ENCODE measurements at places on chromosomes 1 and 21.

GRCh38 chr1:234570329-234571120 is 39.5 kb downstream of the IRF2BP2 start:
- DNase-seq, result no peak

GRCh38 chr1:79104617-79105016 is 98.1 kb upstream of the ADGRL4 start:
- DNase-seq, result no peak

DNA sequence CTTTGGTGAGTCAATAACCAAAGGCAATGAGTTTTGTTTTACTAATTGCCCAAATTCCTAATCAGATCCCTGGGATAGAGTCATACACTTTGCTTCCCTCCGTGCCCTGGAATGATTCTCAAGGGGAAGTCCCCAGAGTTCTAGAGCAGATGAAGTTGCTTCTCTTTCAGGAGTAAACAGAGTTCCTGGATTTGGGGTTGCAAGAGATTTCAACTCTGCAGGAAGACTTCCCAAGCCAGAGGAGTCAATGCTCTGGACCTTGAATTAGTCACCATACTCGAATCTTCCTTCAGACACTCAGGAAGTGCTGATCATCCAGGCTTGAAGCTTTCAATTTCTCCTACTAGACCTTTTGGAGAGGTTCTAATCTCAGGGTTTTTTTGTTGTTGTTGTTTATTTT is 39.6 kb downstream of the FCER1A start:
- no peak for DNase-seq

- DNase-seq, result no peak
Measured at GRCh38 chr1:5165762-5166161, 511.4 kb downstream of the AJAP1 start.

DNA sequence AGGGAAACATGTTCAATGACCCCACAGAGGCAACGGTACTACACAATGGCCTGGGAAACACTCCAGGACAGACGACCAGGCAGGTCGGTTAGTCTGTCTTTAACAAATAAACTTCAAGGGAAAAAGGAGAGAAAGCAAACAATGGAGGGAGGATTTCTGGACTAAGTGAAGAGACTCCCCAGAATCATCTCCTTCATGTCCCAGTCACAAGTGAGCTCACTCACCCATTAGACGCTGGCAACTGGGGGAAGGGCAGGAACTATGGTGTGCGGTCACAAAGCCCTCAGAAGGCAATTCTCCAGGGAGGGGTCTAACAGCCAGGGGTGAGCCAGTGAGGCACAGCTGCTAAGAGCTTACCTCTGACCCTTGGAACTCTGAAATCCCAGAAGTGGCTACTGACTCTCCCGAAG is 55.7 kb upstream of the NADK start:
- no peak for DNase-seq

GRCh38 chr1:93844262-93845045 is 34.6 kb downstream of the DNTTIP2 start:
- peak; percentile 72 for DNase-seq

DNA sequence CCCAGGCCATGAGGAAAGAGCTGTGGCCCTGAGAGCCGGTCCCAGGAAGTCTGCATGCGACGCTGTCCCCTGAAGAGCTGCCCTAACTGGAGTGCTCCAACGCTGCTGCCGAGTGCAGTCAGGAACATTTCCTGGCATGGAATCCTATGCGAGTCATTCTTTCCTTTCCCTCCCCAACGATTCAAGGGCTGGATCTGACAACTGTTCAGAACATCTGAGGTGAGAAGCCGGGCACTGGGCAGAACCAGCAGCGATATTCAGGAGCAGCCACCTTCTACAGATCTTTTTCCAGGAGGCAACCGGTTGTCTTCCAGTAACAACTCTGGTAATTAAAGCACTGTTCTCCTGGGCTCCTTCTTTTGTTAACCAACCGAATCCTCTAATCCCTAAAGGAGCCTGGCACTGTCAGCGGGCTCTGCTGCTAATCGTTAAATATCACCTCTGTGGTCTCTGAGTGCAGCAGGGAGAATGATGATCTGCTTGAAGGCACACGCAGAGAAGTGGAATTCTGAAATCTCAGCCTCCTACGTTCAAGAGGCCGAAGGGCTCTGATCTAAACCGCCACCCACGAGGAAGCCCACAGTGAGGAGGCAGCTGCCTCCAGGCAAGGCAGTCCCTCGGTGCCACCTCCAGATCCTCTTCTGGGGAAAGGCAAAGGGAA is 55.8 kb downstream of the SLC45A1 start:
- peak; percentile 70 for DNase-seq

- DNase-seq, result no peak
Measured at GRCh38 chr1:117093870-117094621, 27.5 kb downstream of the TRIM45 start.

GRCh38 chr1:205536759-205537361 is 32.4 kb downstream of the CDK18 start:
- DNase-seq, result no peak

DNA sequence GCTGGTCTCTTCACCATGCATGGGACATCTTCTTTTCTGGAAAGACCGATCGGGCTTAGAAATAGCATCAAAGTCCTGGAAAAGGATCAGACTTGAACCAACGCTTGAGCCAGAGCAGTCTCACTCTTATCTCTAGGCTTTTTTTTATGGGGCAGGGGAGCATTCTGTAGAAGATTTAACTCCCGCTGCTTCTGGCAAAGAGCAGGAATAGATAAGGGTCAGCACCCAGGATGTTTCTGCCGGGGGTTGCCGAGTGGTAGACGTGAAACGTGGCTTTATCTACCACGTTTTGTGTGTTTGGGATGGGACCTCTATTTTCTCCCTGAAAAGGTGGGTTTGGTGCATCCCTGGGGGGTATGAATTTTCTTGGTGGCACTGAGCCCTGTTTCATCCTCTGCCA is 18.8 kb downstream of the SPSB1 start:
- no peak for DNase-seq

Data from NCI-H345 (cell line).